ENCODE measurements at places on chromosomes 7 and 10.

- DNase-seq, result no peak
Observed at GRCh38 chr7:10076660-10077300, 896.9 kb upstream of the PHF14 start.

- peak; percentile 60 for DNase-seq
Observed at GRCh38 chr10:132684164-132684891, 101.6 kb downstream of the NKX6-2 start.

GRCh38 chr7:26443751-26444150 is 152.1 kb downstream of the SNX10 start:
- no peak for DNase-seq

DNA sequence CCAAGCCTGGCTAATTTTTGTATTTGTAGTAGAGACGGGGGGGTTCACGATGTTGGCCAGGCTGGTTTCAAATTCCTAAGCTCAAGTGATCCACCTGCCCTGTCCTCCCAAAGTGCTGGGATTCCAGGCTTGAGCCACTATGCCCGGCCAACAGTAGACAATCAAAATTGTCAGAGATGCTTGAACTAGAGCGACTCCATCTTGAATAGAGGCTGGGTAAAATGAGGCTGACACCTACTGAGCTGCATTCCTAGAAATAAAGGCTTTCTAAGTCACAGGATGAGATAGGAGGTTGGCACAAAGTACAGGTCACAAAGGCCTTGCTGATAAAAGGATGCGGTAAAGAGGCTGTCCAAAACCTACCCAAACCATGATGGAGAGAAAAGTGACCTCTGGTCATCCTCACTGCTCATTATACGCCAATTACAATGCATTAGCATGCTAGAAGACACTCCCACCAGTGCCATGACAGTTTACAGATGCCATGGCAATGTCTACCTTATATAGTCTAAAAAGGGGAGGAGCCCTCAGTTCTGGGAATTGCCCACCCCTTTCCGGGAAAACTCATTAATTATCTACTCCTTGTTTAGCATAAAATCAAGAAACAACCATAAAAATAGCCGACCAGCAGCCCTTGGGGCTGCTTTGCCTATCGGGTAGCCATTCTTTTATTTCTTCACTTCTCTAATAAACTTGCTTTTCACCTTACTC is 134.5 kb downstream of the BAMBI start:
- DNase-seq, result no peak

GRCh38 chr7:104442481-104442880 is 114.1 kb downstream of the LHFPL3 start:
- no peak for DNase-seq

- DNase-seq, result no peak
Observed at GRCh38 chr7:140685407-140686087, 11.0 kb upstream of the NDUFB2 start.

GRCh38 chr7:77439572-77439971 is 23.4 kb upstream of the GSAP start:
- no peak for DNase-seq

DNA sequence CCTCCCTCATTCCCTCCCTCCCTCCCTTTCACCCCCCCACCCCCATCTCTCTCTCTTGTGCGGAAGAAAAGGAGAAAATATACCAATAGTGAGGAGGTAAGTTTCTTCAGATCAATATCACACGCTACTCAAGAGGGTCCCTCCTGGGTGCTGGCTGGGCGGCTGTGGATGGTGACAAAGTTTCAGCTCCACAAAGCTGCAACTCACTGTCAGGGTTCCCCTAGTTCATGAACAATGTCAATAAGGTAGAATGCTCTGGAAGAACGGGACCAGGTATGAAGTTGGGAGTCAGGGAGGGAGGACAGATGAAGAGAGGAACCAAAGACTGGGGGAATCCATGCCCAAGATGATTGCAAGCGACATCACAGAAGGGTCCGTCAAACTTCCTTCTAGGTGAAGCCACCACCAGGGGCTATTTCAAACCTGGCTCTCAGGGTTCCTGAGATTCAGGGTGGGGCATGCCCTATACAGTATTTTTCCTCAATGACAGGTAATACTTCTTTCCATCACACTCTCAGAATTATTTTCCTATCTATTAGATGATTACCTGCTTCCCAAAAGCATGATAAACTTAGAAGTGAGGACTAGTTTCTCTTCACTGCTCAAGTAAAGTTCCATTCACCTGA is 1.4 kb upstream of the PDE1C start:
- DNase-seq, result no peak

DNA sequence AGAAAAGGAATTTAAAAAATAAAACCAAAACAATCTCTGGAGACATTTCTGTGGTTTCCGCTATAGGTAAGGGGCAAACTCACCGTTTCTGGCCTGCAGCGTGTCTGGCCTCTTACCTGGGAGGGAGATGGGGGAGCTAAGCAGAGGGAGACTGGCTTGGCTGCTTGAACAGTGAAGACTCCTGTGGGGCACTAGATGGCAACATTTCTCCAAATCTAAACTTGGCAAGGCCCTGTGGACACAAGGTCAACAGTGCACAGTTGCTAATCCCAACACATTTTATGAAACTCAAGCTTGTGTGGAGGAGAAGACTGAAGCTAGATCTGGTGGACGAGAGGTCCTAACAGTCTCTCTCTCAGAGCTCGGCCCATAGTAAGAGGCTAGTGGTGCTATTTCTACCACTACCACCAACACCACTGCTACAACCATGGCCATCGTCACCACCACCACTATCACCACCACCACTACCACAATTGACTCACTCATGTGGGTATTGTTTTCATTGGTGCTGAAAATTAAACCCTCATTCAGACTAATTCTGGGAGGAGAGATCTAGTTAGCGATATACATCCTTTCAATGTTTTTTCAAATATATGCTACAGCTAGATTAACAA is 28.4 kb upstream of the CDHR3 start:
- DNase-seq, result no peak

DNA sequence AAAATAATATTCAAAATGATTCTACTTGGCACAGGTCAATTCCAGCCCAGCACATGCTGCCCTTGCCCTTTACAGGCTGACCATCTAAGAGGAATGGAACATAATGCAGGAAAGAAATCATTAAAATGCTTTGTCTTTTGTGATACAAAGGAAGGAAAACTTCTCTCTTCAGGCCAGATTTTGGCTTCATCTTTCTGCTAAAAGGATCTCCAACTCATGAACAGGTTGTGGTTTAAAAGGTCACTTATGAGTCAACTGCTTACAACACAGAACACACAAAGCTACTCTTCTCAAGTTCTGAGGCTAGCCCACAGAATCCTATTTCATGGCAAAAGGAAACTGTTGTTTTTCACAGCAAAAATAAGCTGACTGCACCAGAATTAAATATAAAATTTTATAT is 197.1 kb downstream of the DOCK4 start:
- DNase-seq, result no peak

- DNase-seq, result no peak
Observed at GRCh38 chr10:100732241-100732596, 13.2 kb upstream of the PAX2 start.

DNA sequence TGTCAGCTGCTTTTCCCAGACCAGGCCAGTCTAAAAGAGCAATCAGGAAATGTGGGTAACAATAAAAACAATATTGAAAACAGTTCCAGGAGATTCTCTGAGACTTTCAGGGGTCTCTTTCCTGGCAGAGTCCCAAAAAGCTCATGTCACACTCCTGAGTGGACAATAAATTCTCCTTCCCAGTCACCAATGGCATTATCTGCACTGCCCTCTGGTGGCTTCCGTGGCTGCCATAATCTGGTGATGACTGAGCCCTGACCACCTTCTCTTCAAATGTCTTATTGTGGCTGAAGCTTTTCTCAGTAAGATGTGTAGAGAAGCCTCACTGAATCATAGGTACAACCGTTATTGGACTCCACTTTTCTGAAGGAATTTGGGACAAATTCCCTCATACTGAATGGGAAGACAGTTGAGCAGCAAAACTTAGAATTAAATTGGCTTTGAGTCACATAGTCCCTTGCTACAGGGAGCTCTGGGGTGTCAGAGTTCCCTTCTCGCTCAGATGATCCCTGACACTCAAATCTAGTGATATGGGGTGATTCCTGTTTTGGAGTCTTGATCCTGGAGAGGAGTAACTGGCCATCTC is 24.4 kb upstream of the ASAH2 start:
- peak; percentile 19 for DNase-seq

DNA sequence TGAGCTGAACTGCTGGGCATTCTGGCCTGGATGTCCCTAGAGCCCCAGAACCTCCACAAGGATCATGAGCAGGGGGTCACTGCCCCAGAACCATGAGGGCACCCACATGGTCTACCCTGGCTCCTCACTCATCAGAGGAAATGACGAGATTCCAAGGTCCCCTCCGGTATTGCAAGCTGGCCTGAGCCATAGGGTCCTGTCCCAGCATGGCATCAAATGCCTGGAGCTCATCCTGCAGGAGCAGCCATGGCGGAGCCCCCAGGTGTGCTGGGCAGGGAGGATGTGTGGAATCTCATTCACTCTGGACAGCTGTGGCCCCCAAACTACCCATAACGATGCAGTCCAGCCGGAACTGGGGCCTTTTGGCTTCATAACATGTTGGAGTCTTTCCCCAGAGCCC is 66.6 kb upstream of the ANTXRL start:
- no peak for DNase-seq

DNA sequence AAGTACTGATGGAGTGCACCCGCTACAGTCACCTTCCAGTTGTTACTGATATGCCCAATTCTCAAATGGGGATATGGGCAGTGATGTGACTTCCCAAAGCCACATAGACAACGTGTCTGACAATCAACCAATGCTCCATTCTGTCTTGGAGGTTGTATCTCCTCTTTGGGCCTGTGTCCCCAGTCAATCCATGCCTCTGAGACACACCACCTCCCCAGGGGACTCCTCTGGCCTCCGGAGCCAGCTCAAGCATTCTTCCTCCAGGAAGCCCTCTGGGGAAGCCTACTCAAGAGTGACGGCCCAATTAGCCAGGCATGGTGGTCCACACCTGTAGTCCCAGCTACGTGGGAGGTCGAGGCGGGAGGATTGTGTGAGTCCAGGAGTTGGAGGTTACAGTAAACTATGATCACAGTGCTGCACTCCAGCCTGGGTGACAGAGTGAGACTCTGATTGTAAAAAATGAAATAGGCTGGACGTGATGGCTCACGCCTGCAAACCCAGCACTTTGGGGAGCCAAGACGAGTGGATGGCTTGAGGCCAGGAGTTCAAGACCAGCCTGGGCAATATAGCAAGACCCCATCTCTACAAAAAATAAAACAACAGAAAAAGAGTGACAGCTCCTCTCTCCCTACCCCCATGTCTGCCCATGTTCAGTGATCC is 99.5 kb upstream of the TNRC18 start:
- no peak for DNase-seq

DNA sequence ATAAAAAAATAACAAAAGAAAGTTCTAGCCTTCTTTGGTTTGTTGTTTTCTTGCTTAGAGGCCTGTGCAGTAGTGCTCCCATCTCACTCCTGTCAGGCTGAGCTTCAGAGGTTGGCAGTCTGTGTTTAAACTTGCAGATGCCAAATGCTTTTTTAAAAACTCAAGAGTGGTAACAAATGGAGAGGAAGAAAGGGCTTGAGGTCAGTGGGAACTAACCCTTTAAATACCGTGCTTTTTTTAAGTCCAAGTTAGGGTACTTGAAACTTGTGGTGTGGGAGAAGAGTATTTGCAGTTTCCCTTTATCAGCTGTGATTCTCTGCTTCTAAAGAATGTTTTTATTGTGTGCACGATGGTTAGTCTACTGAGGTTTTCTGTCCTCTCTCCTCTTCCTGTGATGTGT is 29.4 kb downstream of the ZRANB1 start:
- DNase-seq, result no peak

DNA sequence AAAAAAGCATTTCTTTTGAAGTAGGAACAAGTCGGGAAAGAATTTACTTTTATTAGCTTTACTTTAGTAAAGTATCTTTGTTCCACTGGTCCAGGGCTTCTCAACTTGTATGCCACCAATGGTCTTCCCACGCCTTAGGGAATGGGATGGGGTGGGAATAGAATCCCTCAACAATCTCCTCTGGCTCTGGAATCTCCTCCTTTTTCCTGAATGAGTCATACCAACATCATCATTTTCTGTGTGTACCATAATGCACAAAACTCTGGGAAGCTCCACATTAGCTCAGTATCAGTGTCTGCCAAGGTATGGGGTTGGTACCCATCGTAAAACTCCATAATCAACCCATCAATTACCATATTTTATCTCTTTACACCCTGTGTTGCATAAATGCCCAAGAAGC is 159.4 kb upstream of the BMPER start:
- no peak for DNase-seq

GRCh38 chr7:30815388-30815854 is 44.2 kb downstream of the MINDY4 start:
- DNase-seq, result no peak

GRCh38 chr10:77823811-77824542 is 102.6 kb downstream of the DLG5 start:
- DNase-seq, result no peak

- no peak for DNase-seq
Observed at GRCh38 chr7:40544221-40544723, 409.5 kb downstream of the SUGCT start.

- no peak for DNase-seq
Observed at GRCh38 chr7:120996333-120996987, 7.9 kb downstream of the CPED1 start.

- DNase-seq, result no peak
Observed at GRCh38 chr7:5693529-5693928, 87.9 kb downstream of the RNF216 start.
